ENCODE measurements at places on chromosomes 2 and 18.

- DNase-seq, result no peak
These were observed 323.3 kb downstream of the ZNF804A start for GRCh38 chr2:184921676-184922075.

- no peak for DNase-seq
These were observed 93.7 kb upstream of the ZNF516 start for GRCh38 chr18:76588601-76589226.

DNA sequence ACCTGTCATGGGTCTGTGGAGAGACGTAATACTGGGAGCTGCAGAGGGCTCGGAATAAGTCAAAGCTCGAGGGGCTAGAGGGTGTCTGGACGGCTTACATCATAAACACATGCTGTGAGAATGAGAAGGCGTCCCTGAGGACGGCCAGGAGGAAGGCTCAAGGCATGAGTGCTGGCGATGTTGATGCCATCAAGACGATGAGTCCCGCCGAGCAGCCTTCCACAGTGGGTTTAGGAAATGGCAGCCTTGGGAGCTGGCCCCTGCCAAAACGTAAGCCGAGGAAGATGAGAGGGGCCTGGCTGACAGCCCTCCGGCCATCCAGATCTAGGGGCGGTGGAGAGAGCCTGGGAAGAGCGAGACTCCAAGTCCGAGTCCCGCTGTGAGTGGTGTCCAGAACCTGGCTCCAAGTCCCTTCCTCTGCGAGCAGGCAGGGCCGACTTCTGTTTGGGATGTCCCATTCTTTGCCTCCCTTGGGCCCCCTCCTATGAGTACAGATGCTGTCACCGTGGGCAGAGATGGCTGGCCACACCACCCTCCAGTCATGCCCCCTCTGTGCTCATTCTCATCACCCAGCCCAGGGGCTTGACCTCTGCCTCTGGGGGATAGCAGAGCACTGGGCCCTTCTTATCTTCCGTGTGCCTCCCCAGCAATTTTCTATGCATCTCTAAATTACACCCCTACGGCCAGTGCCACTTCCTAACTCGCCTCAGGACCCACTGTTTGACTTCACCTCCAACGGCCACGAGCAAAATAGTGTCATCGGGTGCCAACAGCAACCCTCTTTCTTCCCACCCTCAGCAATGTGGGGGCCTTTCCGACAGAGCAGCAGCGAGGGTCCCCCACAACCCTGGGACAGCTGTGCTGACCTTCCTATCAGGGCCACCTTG lies 175.7 kb downstream of the FAM210A start:
- no peak for DNase-seq

DNA sequence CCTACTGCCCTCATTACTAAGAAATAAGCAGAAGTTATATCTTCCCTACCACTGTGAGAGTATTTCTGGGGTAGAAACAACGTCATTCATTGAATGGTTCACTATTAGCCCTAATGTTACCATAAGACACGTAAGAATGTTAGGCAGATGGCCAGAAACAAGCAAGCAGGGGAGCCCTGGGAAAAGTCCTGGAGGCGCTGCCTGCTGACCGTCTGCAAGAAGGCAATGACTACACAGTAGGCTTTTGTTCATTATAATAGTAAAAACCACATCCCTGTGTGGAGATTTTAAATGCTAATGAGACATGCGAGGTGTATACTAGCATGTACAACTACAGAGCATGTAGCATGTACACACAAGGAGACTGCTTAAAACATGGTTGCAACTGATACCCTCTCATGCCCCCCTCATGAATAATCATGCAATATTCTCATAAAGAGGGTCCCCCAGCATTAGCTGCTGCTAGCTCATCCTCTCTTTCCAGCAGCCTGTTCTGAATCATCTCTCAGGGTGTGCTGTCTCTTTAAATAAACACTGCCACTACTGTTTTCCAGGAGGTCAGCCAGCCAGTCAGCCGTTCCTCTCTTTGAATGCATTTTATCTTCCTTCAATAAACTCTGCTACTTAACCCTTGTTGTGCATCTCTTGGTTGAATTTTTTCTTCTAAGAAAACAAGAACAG lies 23.6 kb downstream of the SUCLG1 start:
- DNase-seq, result no peak

GRCh38 chr2:218386505-218387368 lies 4.7 kb downstream of the SLC11A1 start:
- DNase-seq, result no peak

- DNase-seq, result no peak
These were observed 2.3 kb downstream of the FOSL2 start for GRCh38 chr2:28394997-28395333.

DNA sequence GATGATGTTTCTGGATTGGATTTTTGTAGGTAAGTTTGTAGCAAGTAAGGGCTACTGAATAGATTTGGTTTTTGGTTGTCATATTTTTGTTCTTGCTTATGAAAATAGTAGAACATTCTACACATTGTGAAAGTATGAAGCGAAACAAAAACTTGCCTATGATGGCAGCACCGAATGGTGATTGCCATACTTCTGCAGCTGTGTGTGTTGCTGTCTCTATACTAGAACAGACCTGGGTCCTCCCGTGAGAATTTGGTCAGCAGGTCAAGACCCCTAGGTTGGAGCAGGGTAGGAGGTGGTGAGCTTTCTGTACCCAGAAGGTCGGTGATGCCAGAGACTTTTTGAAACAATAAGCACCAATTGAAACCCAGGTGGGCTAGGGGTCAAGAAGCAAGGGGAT lies 322.6 kb downstream of the PRKCE start:
- no peak for DNase-seq

- DNase-seq, result no peak
These were observed 53.8 kb upstream of the STK17B start for GRCh38 chr2:196225213-196225612.

- DNase-seq, result no peak
These were observed 1.4 kb downstream of the ANKRD44 start for GRCh38 chr2:197308996-197309690.

DNA sequence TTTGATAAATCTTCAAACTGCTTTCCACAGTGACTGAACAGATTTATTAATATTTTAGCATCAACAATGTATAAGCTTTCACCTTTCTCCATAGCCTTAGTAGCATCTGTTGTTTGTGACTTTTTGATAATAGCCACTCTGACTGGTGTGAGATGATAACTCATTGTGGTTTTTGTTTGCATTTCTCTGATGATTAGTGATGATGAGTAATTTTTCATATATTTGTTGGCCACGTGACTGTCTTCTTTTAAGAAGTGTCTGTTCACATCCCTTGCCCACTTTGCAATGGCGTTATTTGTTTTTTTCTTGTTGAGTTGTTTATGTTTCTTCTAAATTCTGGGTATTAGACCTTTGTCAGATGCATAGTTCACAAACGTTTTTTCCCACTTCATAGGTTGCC lies 952.9 kb downstream of the TRIB2 start:
- DNase-seq, result no peak

GRCh38 chr2:201860636-201861066 lies 54.3 kb downstream of the CDK15 start:
- no peak for DNase-seq

DNA sequence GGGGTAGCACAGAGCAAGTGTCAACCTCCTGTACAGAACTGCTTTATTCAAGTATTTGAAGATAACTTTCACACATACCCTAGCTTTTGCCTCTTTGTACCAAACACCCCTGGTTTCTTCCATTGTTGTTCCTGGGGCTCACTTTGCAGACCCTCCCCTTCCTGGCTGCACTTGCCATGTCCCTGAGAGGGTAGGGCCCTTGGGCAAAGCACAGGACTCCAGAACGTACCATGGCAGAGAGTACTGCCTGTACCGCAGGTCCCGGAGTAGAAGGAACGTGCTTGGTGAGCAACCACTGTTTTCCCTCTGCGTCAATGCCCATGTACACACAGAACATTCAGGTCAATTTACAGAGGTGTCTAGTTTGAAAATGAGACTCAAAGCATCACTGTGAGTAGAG lies 290.4 kb downstream of the EN1 start:
- no peak for DNase-seq
